ENCODE measurements at places on chromosomes 6 and 20.

DNA sequence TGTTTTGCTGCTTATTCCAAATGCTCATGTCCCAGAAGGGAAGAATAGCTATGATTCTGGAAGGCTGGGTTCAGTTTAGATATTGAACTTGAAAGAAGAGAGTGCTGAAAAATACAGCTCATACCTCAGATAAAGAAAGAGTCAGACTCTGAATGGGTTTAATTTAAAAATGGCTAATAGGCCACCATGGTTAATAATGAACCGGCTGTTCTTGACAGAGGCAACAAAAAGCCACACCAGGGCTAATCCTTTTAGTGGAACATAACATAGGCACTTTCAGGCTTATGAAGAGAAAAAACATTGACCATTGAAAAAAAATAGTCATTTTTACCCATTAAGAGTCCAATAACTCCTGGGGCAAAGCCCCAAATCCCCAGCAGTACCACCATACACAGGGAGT lies 59.4 kb downstream of the TNFRSF21 start:
- no peak for DNase-seq

DNA sequence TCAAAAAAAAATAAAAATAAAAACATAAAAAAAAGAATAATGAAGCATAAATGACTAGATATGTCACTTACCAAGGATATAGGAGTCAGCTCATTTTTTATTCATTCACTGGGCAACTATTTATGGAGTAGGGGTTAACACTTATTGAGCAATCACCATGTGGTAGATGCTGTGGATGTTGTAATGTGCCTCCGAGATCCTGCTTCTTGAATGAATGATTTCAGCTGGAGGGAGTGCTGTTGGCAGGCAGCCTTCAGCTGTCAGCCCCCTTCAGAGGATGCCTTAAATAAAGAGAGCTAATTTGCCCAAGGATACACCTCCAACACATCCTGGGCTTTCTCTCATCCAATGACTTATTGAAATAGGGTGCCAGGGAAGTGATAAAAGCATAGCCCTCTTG lies 229.5 kb upstream of the DTNBP1 start:
- DNase-seq: no peak

DNA sequence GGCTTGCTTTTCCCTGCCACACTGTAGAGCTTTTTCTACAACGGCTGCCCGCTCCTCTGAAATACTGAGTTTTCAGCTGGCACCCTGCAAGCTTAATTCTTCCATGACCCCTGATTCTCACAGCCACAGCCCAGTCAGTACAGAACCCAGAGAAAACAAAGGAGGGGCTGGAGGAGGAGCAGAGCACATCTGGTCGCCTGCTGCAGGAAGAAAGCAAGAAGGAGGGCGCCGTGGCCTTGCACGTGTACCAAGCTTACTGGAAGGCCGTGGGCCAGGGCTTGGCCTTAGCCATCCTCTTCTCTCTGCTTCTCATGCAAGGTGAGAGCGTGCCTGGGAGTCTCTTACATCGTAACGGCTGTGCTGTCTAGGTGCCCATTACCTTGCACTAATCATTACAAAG lies 11.3 kb downstream of the DLK2 start:
- no peak for DNase-seq

DNA sequence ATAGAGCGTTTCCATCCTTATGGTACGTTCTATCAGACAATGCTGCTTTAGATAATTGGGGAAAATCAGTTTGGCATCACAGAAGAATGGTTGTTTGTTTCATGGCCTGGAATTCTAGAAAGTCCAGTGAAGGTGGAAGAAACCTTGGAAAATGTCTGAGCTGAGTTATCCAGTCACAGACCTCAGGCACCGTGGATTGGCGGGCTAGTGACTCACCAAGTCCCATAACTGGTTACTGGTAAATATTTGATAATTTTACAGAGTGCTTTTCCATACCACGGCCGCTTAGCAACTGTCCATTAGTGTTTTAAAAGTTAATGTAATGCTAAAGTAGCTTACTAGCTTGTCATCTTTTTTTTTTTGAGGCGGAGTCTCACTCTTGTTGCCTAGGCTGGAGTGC lies 99.4 kb downstream of the SLC35B3 start:
- DNase-seq: no peak

- no peak for DNase-seq
Observed at GRCh38 chr6:47405273-47405672, 72.3 kb upstream of the CD2AP start.

DNA sequence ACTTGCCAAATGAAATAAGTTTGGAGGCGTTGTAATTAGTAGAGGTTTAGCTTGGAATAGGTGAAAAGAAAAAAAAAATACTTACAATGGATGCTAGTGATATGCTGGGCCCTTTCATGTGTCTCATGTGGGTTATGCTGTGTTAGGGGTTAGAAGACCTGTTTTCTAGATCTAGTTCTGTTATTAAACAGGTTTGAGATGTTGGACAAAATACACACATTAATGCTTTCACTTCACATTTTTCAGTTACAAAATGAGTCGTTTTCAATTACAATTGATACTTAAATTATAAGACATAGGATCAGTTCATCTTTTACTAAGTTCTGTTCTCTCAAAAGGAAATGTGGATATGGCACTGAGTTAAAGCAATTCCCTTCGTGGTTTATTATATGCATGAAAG lies 509.8 kb downstream of the EPM2A start:
- no peak for DNase-seq

DNA sequence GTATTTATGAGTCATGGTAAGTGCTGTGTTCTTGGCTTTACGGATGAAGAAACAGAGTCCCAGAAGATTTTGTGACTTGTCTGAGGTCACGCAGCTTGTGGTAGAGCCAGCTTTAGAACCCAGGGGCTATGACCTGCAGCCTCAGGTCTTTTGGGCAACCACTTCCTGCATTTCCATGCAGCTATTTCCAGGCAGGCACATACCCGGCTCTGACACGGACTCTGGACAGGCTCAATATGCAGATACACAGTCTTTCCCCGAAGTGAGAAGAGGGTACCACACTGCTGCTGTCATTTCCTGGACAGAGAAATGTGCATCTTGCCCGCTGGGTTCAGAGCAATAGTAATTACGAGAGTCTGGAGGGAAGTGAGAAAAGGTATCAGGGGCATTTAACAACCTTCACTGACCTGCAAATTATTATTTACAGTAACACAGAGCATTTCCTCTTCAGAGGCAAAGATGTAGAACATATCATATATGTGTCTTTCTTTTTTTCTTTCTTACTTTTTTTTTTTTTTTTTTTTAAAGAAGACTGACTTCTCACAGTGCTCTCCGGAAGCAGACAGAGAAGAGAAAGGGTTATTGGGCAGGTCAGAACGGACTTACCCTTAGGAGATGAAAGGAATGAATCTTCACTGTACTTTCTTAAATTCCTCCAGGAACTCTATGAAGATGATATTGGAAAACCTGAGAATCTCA lies 185.1 kb downstream of the CLIC5 start:
- DNase-seq: no peak

DNA sequence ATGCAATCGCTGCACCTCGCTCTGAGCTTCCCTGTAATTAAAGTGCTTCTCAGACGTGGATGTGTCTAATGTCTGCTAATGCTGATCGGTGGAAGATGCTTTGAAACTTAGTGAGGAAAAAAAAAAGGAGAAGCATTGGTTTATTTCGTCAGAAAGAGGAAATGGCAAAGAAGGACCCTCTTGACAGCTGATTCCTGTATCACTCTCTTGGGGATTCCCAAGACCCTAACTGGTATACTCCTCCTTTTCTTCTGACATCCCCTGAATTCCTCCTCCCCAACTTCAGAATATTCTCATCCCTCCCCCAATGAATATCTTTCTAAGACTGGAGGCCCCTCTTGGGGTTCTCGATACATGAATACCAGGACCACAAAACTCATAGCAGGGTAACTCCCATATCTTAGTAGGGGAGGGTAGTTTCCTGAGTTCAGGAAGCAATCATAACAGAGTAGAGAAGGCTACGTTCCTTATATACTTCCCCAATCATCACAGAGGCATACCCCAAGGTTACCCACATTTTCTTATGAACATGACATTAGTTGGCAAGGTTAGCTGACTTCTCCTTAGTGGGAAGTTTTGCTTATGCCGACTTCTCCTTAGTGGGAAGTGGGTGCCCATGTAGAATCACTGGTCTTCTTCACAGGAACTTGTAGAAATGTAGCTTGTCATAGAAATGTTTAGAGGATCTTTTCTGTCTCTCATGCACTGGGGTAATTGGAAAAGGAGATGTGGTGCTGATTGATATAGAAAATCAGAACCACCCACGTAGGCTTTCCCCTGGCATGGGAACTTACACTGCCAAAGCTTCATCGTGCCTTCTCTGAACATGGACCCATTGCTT lies 63.8 kb upstream of the ATXN1 start:
- no peak for DNase-seq

DNA sequence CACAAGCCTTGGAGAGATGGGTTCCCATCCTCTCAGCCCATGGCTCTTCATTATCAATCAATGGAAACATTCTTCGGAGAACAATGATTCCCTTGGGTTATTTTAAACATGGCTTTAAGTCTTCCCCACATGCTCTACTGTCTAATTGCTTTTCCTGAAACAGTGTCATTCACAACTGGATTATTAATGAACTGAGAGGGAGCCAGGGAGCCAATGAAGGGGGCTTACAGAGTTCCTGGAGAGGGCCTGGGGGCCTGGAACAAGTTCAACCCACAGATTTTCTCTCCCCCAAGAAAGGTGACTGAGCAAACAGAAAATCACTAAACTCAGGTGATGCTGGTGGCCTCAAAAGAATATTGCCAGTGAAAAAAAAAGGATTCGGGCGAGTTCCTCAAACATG lies 1.3 kb upstream of the PPP1R16B start:
- no peak for DNase-seq

- no peak for DNase-seq
Observed at GRCh38 chr6:39847221-39847620, 55.0 kb downstream of the DAAM2 start.

DNA sequence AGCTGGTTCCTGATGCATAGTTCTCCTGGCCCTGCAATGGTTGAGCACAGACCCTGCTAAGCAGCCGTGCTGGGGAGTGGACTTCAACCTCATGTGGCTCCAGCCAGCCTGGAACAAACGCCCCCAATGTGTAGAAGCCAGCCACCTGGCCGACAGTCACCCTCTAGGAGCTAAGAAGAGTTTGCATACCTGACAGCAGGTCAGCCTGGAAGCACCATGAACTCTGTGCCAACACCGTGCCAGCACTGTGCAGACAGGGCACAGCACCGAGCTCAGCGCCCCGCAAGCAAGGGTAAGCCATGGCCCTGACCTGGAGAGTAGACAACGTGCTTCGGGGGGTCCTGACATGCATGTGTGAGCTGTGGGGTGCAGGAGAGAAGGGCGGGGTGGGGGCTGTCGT lies 356.3 kb downstream of the ZFAND3 start:
- no peak for DNase-seq

GRCh38 chr20:63153254-63154221 lies 62.4 kb downstream of the YTHDF1 start:
- DNase-seq: no peak

DNA sequence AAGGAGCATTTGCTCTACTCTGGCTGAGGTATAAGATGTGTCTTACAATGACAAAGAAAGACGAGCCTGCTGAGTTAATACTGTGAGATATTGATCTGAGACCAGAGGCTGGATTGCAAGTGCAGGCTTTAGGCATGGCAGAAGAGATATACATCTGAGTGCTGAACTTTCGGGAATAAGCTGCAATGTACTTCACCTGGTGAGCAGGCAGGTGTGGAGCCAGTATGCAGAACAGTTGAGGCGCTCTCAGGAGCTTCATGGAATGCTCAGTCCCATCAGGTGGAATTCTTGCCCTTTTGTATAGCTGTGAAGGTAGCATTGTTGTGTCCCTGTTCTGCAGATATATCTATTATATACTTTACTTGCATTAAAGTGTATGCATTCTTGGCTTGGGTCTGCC lies 179.3 kb upstream of the RIMS1 start:
- no peak for DNase-seq

- no peak for DNase-seq
Observed at GRCh38 chr20:658731-659291, 5.8 kb upstream of the SRXN1 start.

DNA sequence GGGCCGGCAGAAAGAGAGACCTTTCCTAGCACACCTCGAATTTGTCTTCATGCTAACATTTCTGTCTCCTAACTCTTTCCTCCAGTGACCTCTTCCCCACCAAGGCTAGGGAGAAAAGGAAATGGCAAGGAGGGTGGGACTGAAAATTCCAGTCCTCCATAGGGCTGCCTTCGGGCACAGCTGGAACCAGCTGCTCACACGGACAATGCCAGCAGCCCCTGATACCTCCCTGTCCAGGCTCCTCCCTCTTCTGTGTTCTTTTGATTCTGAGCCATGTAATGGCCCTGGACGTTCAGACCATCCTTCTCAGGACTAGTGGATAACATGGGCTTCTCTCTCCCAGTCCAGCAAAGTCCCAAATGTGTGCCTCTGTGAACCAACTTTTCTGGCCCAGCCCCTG lies 29.1 kb upstream of the PHACTR3 start:
- DNase-seq: no peak

DNA sequence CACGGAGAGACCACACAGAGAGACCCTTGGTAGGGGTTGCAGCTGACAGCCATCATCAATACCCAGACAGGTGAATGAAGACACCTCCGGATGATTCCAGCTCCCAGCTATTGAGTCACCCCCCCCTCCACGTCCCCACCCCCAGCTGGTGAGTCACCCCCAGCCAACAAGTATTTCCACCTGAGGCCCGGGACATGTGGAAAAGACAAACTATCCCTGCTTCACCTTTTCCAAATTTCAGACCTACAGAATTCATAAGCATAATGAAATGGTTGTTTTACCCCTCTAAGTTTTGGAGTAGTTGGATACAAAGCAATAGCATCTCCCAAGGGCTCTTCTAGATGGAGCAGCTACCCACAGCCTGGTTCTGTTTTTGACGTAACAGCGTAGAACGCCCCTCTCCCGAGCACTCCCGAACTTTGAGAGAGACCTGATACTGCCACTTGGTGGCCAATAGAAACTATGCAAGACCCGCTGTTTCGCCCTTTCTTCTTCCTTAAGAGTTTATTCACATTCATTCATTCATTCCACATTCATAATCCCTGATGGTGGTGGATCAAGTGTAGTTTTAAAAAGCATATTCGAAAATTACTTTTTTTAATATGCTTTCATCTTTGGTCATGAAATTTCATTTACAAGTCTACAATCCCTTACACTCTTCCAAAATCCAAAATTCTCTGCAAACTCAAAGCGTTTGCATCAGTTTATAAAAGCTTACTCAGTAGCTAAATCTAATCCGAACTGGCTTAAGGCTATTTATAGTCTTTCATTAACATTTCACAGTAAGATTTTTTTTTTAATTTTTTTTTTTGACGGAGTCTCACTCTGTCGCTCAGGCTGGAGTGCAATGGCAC lies 15.1 kb upstream of the PPP1R16B start:
- no peak for DNase-seq

GRCh38 chr6:1797801-1798200 lies 188.1 kb downstream of the FOXC1 start:
- DNase-seq: no peak

- no peak for DNase-seq
Observed at GRCh38 chr6:131660195-131660594, 23.1 kb downstream of the ENPP3 start.

DNA sequence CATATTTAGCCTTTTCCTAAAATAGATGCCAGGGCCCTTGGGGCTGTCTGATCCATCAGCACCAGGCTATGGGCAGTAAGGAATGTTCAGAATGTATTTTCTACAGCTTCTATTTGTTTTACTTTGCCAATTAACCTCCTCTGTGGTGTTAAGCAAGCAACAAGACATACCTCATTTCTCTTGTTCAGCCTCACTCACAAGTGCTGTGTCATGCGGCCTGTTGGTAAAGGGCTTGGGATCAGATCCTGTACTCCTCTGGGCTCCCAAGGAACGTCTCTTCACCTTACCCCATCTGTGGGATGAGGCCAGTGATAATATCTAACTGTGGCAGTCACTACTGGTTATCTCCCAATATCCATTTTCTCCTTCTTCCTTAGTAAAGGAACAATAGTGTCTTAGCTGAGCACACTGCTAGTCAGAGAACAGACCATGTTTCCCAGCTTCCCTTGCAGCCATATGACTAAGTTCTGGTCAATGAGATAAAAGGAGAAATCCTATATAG lies 7.0 kb upstream of the DSTN start:
- peak; percentile 61 for DNase-seq
